ENCODE measurements at places on chromosomes 11 and 22.

- no peak for DNase-seq
Observed at GRCh38 chr11:36750349-36750748, 152.3 kb upstream of the RAG2 start.

DNA sequence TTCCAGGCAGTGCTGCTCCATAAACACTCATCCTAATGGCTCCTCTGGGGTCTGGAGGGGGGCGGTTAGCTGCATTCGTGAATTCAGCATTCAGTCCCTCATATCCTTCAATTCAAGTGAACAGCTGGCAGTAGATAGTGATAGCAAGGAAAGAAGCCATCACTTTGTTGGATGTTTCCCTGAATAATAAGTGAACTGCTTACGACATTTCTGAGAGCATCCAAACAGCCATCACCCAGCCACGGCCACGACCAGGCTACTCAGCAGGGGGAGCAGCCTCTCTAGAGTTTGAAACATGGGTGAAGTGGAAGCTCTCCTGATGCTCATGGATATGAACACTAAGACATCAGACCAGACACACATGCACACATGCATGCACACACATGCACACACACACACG, 163.6 kb downstream of the NTM start:
- no peak for DNase-seq

- no peak for DNase-seq
Observed at GRCh38 chr11:26905368-26905767, 88.5 kb upstream of the FIBIN start.

DNA sequence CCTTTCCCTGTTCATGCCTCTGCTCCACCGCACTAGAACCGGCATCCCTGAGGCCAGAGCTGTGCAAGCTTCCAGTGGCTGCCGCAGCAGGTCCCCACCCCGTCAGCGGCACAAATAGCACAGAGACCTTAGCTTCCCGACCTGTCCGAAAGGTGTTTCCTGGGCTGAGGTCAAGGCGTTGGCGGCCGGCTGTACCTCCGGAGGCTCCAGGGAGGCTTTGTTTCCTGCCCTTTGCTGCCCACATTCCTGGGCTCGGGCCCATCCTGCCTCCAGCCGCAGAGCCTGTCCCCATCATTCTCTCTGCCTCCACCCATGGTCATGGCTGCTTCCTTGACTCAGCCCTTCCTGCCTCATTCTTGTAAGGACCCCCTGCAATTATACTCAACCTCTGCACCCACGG, 31.2 kb downstream of the ARHGAP8 start:
- no peak for DNase-seq

GRCh38 chr22:49712195-49712791, 115.4 kb downstream of the BRD1 start:
- DNase-seq = peak; percentile 22

- DNase-seq = no peak
Observed at GRCh38 chr11:59187587-59187986, 15.7 kb downstream of the DTX4 start.
